ENCODE measurements at places on chromosomes 7 and 10. TPM values are rescaled to one million over a fixed set of nuclear protein-coding genes. Genes with fewer than 3 reads are reported as not detected.

UCN3 gene
- not detected for total RNA-seq

DNA sequence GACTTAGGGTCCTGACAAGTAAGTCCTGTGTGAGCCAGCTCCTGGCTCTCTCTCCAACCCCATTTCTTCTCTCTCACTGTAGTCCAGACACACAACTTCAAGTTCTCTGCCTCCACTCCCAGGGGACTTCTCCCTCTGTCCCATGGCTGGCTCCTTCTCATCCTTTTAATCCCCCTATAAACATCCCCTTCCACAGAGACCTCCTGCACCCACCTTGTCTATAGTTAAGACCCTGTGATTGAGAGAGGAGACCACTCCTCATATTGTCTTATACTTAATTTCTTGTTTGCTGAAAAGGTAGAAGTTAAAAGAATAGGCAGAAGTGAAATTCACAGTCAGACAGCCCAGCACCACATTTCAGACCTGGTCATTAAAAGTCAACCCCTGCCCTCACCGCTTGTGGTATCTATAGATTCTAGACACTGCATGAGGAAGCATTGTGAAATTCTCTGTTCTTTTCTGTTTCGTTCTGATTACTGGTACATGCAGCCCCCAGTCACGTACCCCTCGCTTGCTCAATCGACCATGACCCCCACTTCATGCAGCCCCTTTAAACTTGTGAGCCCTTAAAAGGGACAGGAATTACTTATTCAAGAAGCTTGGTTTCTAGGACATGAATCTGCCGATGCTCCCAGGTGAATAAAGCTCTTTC is 125.6 kb upstream of the FRMD4A start:
- no peak for DNase-seq
- H3K27me3 ChIP-seq, result no peaks in the 10 kb centered on the region
- H3K4me3 ChIP-seq, result no peak overlapping the region
- no peaks in the 10 kb centered on the region for H3K36me3 ChIP-seq

LHPP gene
- 4.9 TPM for total RNA-seq

- H3K4me1 ChIP-seq, result no peaks in the 10 kb centered on the region
- H3K4me3 ChIP-seq, result no peak overlapping the region
- DNase-seq, result no peak
- H3K27ac ChIP-seq, result no peak overlapping the region
These were observed 47.9 kb upstream of the IGFBP3 start for GRCh38 chr7:45968856-45969541.
